Fibroblast of lung (primary cell): ENCODE measurements at places on chromosomes 3 and 15. TPM values are rescaled to one million over a fixed set of nuclear protein-coding genes. Genes with fewer than 3 reads are reported as not detected.

The LRRC31 gene
- not detected in 2 replicates for total RNA-seq

The CCR9 gene
- total RNA-seq: not detected in 2 replicates

The GDPGP1 gene
- 6.2 and 9.7 TPM in 2 replicates for total RNA-seq

The GCSAM gene
- total RNA-seq: not detected in 2 replicates

The SETMAR gene
- 13.9 and 14.1 TPM in 2 replicates for total RNA-seq

The ST8SIA2 gene
- under 0.01 TPM in 1 of 2 replicates, not detected in the other for total RNA-seq

The GNB4 gene
- total RNA-seq: 49.6 and 55.7 TPM in 2 replicates

The ZMYND10 gene
- total RNA-seq: 0.26 and 0.83 TPM in 2 replicates

The RBM5 gene
- 156 and 174 TPM in 2 replicates for total RNA-seq

The DVL3 gene
- total RNA-seq: 32.4 and 33.7 TPM in 2 replicates

The KLHL18 gene
- total RNA-seq: 15.2 and 20.1 TPM in 2 replicates

The GOLGA8G gene
- total RNA-seq: not detected in 2 replicates

The CADM2 gene
- under 0.01 TPM in 1 of 2 replicates, not detected in the other for total RNA-seq

The OR5K2 gene
- not detected in 2 replicates for total RNA-seq

The AKAP13 gene
- 41.1 and 68.4 TPM in 2 replicates for total RNA-seq

The A4GNT gene
- not detected in 2 replicates for total RNA-seq

The EFCAB12 gene
- under 0.01 and 0.17 TPM in 2 replicates for total RNA-seq

The CPA3 gene
- total RNA-seq: not detected in 2 replicates

The CYP1A2 gene
- total RNA-seq: not detected in 2 replicates

The TRIM42 gene
- not detected in 2 replicates for total RNA-seq

The TMEM45A gene
- 26.4 and 39.3 TPM in 2 replicates for total RNA-seq

The ISLR gene
- total RNA-seq: 14.0 and 17.7 TPM in 2 replicates
